T-helper 1 cell (primary cell): ENCODE measurements at places on chromosomes 6 and 20.

GRCh38 chr6:70166088-70166958, 136.6 kb downstream of the COL9A1 start:
- no peak for DNase-seq

- DNase-seq: no peak
Observed at GRCh38 chr20:16552015-16552414, 21.2 kb downstream of the KIF16B start.

- DNase-seq: peak; percentile 22
Observed at GRCh38 chr6:90233994-90234393, 62.6 kb downstream of the BACH2 start.

GRCh38 chr6:165685302-165685701, 22.3 kb upstream of the PDE10A start:
- DNase-seq: no peak

- no peak for DNase-seq
Observed at GRCh38 chr6:14108571-14109410, 8.8 kb upstream of the CD83 start.

DNA sequence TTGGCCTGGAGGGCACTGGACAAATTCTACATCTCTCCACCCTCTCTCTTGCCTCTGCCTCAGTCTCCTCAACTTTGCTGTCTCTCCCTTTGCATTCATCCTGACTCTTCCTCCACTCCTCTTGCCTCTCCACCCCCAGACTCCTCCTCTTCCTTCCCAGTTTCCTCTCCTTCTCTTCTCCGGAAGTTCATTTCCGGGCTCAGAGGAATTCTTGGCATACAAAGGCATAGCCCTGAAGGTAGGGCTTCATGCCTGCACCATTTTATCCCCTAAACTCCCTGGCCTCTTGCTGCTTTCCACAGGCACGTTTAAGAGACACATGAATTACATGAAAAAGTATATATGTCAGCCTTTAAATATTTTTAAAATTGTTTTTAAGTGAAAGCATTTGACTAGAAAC, 10.6 kb downstream of the BFSP1 start:
- no peak for DNase-seq

- no peak for DNase-seq
Observed at GRCh38 chr6:6723921-6724538, 135.5 kb downstream of the LY86 start.

DNA sequence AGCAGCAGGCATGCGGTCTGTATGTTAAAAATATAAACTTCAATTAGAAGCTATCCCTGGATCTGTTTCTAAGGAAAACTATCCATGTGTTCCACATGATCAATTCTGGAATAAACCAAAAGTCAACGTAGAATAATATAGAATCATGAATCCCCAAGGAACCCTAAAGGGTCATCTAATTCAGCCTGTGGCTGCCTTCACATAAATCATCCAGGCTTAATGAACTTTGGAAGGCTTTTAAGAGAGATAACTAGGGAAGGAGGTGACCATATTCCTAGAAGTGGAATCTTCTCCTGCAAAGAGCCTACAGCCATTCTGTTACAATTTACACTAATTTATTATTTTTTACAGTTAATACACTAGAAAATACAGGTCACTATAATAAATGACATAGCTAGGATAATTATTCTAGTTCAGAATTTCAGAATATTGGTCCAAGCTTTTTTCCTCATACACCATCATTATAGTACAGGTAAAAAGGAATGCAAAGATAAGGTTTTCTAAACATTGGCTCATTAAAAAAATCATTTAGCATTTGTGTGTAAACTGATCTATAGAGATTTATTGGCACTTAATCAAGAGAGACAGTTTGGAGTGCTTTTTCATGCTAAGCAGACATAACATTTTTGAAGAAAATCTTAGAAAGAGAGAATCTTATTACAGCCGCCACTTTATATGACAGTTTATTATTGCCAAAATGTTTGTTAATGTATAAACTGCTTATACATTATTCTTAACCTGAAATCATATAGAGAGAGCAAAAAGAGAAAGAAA, 851.2 kb downstream of the PHF3 start:
- no peak for DNase-seq

GRCh38 chr20:16314748-16315159, 258.5 kb downstream of the KIF16B start:
- no peak for DNase-seq

- no peak for DNase-seq
Observed at GRCh38 chr6:131548441-131548840, 24.6 kb upstream of the ARG1 start.

DNA sequence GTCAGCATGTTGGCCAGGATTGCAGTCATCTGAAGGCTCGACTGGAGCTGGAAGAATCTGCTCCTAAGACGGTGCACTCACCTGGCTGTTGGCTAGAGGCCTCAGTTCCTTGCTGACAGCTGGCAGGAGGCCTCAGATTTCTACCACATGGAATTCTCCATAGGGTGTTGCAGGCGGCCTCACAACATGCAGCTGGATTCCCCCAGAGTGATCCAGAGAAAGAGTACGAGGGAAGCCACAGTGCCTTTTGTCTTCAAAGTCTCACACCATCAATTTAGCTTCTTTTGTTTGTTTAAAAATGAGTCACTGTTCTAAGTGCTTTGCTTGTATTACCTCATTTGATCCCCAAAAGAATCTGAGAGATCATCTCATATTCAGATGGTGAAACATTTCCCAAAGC, 65.5 kb upstream of the FYN start:
- DNase-seq: no peak

DNA sequence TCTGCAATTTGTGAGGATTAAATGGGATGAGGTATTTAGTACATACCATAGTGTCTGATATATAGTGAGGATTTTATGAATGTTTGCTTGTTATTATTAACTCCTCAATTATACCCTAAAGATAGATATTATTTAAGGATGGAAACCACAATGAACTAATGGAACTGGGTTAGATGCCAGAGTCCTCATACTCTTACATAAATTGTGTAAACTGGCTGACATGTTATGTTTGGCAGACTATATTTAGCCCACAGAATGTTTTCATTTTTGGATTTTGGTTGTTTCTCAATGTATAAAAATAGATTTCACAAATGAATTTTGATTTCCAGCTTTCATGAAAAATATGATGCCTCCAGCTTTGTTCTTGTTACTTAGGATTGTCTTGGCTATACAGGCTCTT, 37.6 kb downstream of the HTR1B start:
- no peak for DNase-seq

DNA sequence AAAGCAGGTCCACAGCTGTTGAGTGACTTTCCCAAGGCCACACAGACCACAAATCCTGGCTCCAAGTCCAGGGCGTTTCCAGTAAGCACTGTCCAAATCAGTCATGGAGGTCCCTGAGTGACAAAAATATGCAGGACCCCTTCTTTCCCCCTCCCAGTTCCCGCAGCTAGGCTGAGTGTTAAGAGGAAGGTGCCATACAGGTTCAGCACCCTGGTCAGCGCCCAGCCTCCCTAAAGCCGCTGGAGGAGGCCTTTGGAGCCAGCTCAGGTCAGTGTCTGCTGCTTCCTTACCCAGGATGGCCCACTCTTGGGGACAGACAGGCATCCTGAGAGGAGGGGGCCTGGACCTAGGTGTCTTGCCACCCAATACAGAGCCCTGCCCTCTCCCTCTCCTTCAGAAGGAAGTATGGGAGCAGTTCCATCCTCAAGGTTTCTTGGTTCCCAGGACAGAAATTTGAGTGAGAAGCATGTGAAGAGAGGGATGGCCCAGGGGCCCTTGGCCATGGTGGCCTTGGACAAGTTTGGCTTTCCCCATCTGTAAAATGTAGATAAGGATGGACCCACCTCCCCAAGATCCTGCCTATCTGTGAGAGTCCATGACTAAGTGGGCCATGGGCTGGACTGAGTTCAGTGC, 13.2 kb downstream of the TMEM74B start:
- no peak for DNase-seq

DNA sequence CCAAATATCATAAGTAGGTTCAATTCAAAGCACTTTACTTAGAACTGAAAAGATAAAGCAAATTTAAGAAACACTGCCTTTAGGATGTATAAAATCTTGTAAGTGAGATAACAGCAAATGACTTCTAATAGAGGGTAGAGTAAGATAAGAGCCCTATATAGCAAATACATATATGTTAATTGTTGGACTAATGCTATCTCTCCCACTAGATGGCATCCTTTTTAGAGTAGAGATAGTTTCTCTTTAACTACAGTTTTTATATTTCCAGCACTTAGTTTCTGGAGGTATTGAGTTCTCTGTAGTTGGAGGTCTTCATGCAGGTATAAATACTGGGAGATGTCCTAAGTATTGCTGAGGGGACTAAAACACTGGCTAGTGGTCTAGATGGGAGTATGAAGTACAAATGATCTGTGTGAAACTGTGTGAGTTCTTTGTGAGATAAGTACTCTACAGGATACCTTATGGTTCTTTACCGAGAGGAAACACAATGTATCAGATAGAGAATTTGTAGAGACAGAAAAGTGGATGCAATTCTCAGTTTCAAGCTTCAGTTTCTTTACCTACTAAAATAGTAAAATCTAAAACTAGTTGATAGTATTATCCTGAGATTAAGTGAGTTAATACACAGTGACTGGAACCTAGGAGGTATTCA, 399.3 kb downstream of the KHDRBS2 start:
- DNase-seq: no peak

DNA sequence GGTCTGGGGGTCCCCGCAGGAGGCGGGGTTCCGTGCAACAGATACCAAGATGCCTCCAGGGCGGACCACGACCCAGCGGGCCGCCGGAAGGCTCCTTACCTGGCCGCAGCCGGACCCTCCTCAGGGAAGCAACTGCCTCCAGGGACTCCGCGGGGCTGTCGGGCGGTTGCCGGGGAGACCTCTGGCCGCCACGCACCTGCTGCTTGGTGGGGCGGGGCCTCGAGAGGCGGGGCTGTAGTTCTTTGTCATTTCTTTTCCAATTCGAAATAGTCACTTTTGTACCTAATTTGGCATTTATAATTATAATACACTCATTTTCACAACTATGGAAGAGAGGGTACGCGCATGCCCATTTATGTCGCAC, 647 bp downstream of the AK9 start:
- DNase-seq: peak; percentile 49

DNA sequence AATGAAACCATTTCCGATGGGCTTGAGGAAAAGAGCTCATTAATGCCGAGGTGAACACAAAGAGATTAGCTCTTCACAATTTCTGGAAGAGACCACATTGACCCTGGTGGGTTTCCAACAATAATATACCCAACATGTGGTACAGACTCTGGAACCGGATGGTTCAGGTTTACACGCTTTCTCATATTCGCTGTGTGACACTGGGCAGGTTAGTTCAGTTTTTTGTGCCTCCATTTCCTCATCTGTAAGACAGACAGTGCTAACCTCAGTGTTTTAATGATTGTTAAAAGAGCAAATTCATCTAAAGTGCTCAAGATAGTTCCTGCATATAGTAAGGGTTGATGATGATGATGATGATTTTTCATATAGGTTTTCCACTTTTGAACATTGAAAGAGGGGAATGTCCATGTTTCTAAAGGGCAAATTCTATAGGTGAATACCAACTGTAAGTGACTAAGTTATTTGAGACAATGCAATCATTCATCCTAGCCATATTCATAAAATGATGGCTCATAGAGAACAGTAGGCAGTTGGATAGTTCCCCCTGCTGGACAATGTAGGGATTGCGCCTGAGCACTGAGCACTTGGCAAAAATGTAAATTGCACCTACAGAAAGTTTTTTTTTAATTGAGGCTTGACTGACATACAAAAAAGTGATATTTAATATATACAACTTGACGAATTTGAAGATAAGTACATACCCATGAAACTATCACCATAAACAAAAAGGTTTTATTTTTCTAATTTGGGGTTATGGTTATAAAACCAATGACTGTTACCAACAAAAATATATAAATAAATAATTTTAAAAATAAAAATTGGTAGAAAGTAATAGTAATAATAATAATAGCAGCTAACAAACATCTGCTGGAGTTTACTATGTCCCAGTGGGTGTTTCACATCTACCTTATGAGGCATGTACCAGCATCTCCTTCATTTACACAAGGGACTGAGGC, 2.1 kb upstream of the PERP start:
- DNase-seq: peak; percentile 75
